ACHN (cell line): ENCODE measurements at places on chromosomes 12 and 14.

- DNase-seq = no peak
These were observed 135.4 kb downstream of the NCOR2 start for GRCh38 chr12:124431971-124432370.

DNA sequence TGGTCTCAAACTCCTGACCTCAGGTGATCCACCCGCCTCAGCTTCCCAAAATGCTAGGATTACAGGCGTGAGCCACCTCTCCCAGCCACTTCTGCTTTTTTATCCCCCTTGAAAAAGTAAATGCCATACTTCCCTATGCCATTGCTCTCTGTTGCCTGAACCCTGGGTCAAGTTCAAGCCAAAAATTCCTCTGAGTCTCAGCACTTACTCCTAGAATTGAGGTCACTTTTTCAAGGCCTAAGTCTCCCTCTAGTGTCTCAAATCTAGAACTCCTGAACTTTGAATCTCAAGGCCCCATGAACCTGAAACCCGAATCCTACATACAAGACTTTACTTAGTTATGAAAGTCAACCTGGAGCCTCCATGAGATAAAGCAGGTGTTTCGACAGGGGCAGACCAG, 1.4 kb upstream of the APOBEC1 start:
- DNase-seq = peak; percentile 31

- no peak for DNase-seq
These were observed 498.4 kb downstream of the PCNX1 start for GRCh38 chr14:71405676-71406075.

- no peak for DNase-seq
These were observed 19.4 kb downstream of the ALDH6A1 start for GRCh38 chr14:74064883-74065282.

GRCh38 chr12:56234746-56235436, 5.0 kb downstream of the SLC39A5 start:
- DNase-seq = no peak

GRCh38 chr14:99972748-99973466, 92.3 kb upstream of the EVL start:
- peak; percentile 12 for DNase-seq

DNA sequence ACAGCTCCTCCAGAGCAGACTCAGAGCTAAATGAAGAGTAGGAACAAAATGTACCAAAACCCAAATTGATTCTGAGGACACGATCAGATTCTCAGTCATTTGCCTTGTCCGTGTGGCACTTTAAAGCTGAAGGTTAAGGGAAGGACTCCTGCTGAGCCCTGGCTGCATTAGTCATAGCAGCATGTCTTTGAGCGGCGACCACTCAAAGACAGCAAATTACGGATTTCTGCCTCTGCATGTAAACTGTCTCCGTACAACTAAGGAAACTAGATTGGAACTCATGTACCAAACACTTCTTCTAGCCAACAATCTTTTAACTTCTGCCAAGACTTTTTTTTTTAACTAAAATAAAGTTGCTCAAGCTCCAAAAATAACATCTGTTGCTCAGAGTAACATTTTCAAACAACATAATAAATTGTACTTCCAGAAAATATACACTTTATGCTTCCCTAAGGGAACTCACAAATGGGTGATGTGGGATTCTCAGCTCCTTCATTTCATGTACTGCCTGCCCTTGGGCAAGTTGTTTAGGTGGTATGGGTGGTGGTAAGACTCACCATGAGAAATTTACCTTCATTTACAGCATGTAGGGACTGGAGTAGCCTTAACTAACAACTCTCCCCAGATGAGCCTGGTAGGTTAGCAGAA, 56.1 kb downstream of the RERG start:
- peak; percentile 49 for DNase-seq

- DNase-seq = no peak
These were observed 218.8 kb downstream of the KITLG start for GRCh38 chr12:88361493-88361892.

- peak; percentile 7 for DNase-seq
These were observed 1002.8 kb downstream of the TRHDE start for GRCh38 chr12:73274976-73275375.

- no peak for DNase-seq
These were observed 26.1 kb downstream of the PTHLH start for GRCh38 chr12:27946421-27946820.

- no peak for DNase-seq
These were observed 85.7 kb downstream of the EML5 start for GRCh38 chr14:88707088-88707487.

DNA sequence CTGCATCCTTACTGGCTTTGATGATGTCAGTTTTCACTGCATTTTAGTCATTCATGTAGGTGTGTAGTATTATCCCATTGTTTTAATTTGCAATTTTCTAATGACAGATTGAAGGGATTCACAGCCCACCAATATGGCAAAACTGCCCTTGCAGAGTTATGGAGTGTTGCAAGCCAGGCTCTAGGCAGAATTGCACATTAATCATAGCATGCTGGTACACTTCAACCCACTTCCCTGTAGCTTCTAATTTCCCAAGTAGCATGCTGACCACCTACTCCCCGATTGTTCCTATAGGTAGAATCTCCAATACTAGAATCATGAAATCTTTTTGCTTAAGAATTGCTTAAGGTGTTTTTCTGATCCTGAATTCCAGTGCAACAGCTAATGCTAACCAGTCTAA, 5.2 kb upstream of the RNASE6 start:
- DNase-seq = no peak

GRCh38 chr12:95439461-95440230, 34.3 kb upstream of the METAP2 start:
- no peak for DNase-seq

DNA sequence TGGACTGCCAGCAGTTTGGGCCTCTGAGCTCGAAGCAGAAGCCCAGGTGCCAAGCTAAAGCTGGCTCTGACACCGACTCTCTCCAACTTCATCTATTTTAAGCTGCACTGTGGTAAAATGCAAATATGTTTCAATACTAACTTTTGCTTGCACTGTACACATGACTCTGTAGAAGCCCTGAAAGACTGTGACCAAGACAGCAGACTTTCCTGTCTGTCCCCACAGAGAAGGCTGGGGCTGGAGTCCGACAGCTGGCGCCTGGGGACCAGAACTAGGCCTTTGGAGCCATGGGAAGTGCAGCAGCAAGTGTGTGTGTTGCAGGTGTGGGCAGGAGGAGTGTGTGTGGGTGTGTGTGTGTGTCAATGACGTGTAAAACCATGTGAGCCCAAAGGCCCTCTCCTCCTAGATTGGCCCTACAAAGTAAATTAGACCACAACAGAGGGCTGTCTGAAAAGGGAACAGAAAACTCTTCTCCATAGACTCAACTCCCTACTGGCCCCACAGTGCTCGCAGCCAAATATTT, 16.4 kb upstream of the RAB35 start:
- no peak for DNase-seq

DNA sequence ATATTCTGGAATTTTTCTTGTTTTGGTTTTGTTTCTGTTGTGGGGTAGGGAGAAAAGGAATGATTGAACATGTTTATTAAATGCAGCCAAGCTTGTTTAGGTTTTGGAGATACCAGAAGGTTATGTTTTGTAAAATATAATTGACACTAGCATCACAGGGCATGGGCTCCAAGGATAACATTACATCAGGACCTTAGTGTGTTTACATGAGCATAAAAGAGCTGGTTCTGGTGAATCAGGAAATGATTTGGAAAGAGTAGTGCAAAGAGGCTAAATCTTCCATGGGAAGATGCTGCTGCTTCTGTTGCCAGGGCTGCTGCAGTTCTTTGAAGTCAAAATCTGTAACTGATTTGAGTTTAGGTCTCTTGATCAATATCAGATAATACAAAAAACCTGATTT, 118.7 kb downstream of the ETNK1 start:
- no peak for DNase-seq

DNA sequence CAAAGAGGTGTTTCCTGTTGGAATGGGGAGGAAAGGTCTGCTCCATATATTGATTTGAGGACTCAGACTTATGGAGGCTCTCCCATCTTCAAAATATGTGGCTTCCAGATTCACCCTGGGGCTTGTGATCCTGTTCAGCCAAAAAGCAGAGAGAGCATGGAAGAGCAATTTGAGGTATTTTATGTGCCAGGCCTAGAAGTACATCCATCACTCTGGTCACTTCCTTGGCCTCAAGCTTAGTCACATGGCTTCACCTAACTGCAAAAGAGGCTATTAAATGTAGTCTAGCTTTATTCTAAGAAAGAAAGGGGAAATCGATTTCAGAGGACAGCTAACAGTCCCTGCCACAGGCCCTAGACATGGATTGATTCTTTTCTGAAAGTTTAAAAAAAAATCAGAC, 86.2 kb downstream of the C12orf50 start:
- no peak for DNase-seq

GRCh38 chr12:131511803-131512561, 198.9 kb upstream of the SFSWAP start:
- no peak for DNase-seq

- peak; percentile 28 for DNase-seq
These were observed 67.9 kb downstream of the BMP4 start for GRCh38 chr14:53888535-53889386.

DNA sequence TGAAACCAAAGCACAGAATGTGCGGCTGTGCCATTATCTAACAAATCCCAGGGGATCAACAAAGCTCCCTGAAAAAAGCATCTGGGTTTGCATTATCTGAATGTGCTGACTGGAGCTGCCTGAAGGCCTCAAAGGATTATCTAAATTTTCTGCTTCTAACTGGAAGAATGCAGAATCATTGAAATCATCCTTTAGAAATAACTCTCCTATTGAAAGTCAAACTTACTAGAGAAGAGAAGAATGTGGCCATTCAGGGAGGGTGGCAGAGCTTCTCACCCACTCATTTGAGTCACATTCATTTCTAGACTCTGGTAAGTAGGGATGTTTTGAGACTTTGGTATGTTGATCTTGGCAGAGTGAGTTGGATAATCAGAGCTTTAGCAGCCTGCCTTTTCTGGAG, 220.6 kb upstream of the RGS6 start:
- DNase-seq = no peak

DNA sequence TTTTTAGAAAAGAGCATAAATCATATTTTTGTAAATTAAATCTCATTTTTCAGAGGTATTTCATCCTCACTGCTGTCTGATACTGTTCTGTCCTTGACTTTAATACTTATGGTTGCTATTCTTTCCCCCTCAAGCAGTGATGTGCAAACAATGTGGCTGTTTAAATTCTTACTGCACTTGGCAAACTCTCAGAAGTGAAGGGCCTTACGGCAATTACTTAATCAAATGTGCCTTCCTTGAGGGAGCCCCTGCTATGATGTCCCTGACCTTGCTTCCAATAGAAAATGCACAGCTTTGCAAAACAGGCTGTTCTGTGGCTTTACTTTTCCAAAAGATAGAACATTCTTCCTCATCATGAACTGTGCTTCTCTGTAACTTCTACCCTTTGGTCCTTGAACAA, 35.2 kb downstream of the UBE3B start:
- no peak for DNase-seq

DNA sequence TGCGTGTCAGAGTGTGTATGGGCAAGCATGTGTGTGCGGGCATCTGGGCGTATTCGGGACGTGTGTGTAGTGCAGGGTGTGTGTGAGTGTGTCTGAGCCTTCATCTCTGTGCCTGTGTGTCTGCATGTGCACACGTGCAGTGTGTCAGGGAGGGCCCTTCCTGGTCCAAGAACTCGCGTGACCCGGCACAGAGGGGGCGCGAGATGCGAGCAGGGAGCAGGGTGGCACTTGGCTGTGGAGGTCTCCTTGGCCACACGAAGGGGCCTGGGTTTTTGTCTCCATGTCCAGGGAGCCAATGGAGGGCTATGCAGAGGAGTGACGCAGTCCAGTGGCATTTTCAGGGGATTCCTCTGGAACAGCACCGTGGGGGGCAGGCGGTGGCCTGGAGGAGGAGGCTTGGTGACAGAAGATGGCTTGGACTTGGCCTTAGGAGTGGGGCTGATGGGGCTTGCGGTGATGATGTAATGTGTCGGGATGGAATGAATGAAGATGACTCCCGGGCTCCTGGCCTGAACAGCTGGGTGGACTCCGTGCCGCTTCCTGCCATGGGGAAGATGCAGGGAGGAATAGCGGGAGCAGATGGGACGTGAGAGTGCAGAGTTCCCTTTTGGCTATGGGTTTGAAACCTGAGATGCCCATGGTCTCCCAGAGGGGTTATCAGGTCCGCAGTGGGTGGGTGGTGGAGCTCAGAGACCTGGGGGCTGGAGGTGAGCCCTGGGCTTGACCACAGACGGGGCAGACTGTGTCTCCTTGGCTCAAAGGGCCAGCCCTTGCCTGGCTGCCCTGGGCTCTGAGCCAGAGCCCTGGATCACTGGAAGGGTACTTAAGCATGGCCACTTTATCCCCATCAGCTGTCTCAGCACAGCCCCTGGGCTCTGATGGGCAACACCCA, 208.3 kb downstream of the PHETA1 start:
- no peak for DNase-seq

- peak; percentile 2 for DNase-seq
These were observed 543.1 kb downstream of the LRFN5 start for GRCh38 chr14:42149609-42150261.
